ENCODE measurements at places on chromosomes 12 and 14. TPM values are rescaled to one million over a fixed set of nuclear protein-coding genes. Genes with fewer than 3 reads are reported as not detected.
A peak's percentile ranks its signal among the peaks of the same experiment; 100 is the strongest.

Gene TMTC2
- polyA plus RNA-seq: 3.0 TPM

Gene TAS2R9
- not detected for polyA plus RNA-seq

Gene CLEC1B
- 0.48 TPM for polyA plus RNA-seq

DNA sequence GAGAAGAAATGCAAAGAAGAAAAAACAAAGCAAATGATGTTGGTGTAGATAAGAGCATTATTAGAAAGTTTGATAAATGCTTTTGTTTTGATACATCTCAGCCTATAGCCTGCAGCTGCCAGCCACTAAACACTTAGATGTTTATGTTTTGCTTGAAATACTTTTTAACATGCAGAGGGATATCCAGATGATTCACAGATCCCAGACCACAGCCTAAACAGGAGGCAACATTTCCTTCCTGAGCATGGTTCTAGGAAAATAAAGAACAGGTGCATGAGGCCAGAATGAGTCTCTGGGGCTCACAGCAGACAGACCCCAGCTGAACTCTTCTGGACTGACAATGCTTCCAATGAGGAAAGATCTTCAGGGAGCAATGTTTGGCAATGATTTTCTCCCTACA lies 103.7 kb upstream of the EEA1 start:
- H3K4me3 ChIP-seq: no peak overlapping the region
- no peaks in the 10 kb centered on the region for H3K4me1 ChIP-seq
- no peak overlapping the region for H3K27ac ChIP-seq
- no peak for DNase-seq
- no peaks in the 10 kb centered on the region for H3K36me3 ChIP-seq
- no peaks in the 10 kb centered on the region for H3K27me3 ChIP-seq

DNA sequence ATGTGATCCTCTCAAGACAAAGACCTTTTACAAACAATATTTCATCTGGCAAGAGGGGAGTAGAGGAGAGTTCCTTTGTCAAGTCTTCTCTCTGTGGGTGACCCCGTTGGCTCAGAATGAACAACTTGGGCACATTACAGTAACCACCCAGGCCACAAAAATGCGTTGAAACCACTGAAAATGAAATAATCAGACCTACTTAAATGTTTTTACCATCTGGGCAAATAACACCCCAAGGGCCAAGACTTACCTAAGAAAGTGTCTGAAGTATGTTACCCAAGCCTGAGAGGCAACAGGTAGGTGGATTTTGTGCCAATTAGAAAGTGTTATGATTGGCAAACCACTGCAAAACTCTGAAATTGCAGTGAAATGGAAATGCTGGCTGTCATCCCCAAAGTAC lies 1.3 kb downstream of the TC2N start:
- H3K4me1 ChIP-seq: peaks cover 50% of the 10 kb centered on the region
- H3K4me3 ChIP-seq: peak overlapping the region; percentile 26
- DNase-seq: no peak
- peak overlapping the region; percentile 61 for H3K27ac ChIP-seq
- H3K36me3 ChIP-seq: peaks cover 11% of the 10 kb centered on the region

DNA sequence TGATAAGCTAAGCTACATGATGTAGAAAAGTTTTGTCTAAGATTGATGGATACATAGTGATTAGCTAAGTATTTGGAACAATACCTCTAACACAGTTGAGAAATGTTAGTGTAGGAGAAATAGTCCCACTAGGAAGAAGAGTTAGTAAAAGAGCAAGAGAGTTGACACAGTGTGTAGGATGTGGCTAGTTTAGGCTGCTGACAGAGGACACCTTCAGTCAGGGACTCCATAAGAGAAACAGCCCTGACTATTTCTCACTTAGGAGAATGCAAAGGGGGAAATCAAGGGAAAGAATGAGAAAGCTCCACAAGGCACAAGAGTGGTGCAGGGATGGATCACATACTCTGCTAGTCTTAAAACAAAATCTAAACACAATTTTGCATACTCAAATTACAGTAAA lies 613.7 kb downstream of the SLC16A7 start:
- H3K27me3 ChIP-seq: no peaks in the 10 kb centered on the region
- H3K4me3 ChIP-seq: no peak overlapping the region
- H3K4me1 ChIP-seq: no peaks in the 10 kb centered on the region
- DNase-seq: no peak
- no peaks in the 10 kb centered on the region for H3K36me3 ChIP-seq

GRCh38 chr14:35553808-35554207 lies 19.8 kb downstream of the INSM2 start:
- H3K27ac ChIP-seq: no peak overlapping the region
- no peaks in the 10 kb centered on the region for H3K27me3 ChIP-seq
- H3K36me3 ChIP-seq: no peaks in the 10 kb centered on the region
- no peaks in the 10 kb centered on the region for H3K4me1 ChIP-seq
- H3K4me3 ChIP-seq: no peak overlapping the region

Measured in thymus (tissue), 14 donors.